ENCODE measurements at places on chromosomes 1 and 21. TPM values are rescaled to one million over a fixed set of nuclear protein-coding genes. Genes with fewer than 3 reads are reported as not detected.
A peak's percentile ranks its signal among the peaks of the same experiment; 100 is the strongest.

DNA sequence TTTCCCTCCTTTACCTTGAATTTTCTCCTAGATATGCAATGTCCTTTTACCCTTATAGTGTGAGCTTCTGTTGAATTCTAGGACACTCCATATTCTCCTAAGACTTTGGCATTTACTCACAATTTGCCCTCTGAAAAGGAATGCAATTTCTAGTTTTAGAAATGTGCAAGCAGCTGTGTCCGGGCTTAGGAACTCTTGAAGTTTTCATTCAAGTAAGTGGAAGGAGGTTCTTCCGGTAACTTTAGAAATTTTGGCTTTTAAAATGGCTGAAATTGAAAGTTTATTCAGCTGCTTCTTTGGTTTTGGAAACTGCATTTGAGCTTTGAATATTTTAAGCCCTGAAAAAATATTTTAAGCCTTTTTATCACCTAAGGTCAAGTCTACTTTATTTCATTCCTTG lies 56.3 kb downstream of the DPH5 start:
- DNase-seq: no peak

GRCh38 chr1:228004331-228004855 lies 2.4 kb upstream of the WNT3A start:
- DNase-seq: no peak

DNA sequence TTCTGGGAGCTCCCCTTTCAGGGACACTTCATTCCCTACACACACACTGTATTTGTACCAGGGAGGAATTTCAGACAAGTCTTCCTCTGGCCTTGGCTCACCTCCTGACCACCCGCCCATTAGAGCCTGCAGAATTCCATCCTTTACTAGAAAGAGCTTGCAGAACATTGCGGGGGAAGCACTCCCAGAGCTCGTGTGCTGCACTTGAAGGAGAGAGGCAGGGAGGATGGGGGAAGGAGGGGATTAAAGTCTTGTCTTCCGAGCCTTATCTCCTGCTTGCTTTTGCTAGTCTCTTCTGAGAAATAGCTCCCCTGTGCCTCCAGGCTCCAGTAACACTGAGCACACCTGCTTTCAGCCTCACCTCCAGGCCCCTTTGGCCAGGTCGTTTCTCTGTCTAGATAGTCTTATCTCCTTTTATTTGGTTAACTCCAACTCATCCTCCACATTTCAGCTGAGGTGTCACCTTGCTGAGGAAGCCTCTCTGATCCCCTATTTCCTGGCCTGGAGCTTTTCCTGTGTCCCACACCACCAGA lies 62.0 kb downstream of the PCNX2 start:
- no peak for DNase-seq

DNA sequence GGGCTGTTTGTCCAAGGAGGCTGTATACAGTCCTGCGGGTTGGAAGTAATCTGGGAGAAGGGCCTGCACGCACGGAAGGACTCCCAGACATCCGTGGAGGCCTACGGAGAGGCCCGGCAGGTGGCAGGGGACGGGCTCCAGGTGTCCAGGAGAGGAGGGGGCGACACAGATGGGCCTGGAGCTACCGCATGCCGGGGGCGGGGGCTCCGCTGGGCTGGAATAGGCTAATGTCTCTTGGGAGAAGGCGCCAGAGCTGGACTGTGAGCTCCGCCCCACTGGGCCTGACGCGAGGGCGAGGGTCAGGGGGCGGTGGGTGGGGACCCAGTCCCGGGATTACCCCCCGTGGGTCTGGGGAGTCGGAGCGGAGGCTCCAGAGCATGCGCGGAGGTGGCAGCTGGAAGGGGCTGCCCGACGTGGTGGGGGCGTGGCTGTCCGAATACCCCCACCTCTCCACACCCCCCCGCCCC lies 659 bp downstream of the AGO1 start:
- DNase-seq: peak; percentile 52

GRCh38 chr1:58815069-58815685 lies 31.3 kb upstream of the JUN start:
- DNase-seq: peak; percentile 93

GRCh38 chr1:224874775-224875174 lies 54.7 kb upstream of the DNAH14 start:
- DNase-seq: no peak

DNA sequence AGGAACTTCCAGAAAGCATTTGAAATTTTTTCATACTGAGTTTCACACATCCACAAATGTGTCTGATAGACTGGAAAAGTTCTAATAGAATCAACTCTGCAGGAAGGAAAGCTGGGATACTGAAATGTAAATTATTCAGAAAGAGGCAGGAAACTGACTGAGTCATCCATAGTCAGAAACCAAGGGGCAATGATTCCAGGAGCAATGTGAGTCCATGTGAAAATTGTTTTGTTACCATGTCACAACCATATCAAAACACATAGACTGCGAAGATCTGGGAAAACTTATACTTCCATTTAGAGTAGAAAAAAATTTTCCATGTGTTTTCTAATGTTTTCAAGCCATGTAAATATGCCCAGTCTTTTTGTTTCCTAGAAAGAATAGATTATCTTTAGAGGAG lies 142.3 kb upstream of the TMPRSS15 start:
- DNase-seq: no peak

DNA sequence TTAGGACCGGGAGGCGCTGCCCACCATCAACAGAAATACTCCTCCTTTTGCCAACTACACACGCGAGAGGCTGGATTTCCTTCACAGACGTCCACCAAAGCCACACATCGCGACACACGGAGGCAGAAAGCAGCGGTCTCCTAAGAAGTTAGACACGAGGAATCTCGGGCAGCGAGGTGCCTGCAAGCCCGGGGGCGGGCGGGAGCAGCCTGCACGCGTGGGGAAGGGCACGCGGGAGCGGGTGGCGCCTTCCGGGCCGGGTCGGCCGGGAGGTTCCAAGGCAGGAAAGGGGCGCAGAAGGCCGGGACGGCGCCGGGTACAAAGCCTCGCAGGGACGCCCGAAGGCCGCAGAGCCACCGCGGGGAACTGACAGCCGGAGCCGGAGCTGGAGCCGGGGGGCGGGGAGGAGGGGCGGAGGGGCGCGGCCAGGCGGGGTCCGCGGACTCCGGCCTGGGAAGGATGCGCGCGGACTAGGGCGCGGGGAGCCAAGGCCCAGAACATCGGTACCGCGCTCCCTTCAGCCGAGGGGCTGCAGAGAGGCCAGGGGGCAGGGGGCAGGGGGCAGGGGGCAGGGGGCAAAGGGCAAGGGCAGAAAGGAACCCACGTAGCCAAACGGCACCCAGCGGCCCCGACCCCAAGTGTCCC lies 722 bp downstream of the NPHP4 start:
- peak; percentile 63 for DNase-seq

GRCh38 chr1:168298446-168298845 lies 17.8 kb downstream of the TBX19 start:
- no peak for DNase-seq

DNA sequence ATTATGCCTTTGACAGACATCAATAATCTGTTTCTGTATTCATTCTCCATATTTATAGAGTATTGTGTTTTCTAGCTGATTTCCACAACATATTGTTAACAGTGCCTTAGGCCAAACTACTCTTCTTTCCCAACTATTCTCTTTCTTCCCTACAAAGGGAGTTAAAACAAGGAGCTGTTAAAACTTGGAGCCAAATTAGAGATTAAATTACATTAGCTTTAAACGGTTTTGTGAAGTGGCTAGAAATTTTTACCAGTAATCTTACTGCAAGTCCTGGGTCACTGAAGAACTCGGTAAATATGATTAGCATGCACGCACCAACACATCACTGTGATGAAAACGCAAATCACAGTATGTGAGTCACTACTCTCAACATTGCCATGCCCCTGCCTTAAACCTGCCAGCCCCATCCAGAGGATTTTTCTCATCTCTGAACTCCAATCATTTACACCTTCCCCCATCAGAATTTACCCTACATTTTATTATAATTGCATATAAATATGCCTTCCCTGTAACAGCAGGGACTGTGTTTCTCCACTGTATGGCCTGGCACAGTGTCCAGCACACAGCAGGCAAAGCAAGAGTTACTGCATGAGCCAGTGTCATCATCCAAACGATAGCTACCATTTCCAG lies 1.5 kb upstream of the PRDX6 start:
- DNase-seq: no peak

DNA sequence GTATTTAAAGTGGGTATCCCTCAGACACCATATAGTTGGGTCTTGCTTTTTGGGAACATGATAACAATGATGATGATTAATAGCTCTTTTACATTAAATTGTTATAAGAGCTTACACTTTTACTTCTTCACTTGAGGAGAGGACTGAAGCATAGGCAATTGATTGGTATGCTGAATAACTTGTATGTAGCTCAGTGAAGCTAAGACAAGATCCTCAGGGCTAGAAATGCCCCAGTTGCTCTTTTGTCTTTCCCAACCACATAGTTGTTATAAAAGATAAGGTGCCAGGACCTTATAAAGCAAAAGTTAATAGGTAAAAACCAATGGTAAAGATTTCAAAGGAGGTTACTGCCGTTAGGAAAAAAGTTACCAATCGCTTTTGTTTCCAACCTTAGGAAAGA lies 123.4 kb downstream of the KCNK1 start:
- DNase-seq: no peak

GRCh38 chr1:5821540-5822176 lies 170.6 kb downstream of the NPHP4 start:
- no peak for DNase-seq

- no peak for DNase-seq
Observed at GRCh38 chr1:61853583-61853982, 111.3 kb downstream of the PATJ start.

DNA sequence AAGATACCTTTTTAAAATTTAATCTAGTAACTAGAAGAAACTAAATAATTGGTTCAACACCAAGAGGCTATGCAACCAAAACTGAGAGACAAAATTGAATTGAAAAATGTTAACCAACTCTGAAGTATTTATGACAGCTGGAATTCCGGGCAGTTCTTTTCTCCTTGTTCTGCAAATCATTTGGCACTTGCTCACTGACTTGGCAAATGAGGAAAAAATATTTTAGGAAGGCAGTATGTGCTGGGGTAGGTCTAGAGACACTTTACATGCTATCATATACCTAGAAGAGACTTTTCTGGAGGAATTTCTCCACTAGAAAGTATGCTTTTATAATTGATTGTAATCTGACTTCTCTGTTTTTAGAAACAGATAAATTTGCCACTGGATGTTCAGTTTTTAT lies 22.1 kb upstream of the SH3D21 start:
- DNase-seq: no peak

DNA sequence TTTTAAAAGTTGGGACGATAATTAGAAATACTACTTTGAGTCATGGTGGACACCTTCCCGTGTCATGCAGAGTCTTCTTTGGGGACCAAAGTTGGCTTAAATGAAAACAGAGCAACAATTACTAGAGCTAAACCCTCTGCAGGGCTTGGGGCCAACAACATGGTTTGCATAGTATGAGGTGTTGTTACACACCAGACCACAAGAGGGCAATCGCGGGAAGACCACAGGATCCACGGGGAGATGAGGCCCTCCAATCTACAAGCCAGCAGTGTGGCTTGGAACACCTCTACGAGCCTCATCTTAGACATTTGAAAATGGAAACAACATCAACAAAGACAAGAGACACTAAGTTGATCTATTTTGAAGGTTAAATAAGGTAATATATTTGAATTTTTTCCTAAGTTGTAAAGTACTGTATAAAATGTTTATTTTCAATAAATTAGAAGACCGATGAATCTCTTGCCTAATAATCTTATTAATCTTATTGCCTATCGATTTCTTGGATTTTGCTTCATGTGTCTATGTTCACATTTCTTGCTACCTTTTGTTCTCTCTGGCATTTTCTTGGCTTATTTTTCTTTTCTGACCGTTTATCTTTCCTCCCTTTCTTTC lies 8.2 kb upstream of the SMCP start:
- peak; percentile 35 for DNase-seq

GRCh38 chr1:89883030-89883379 lies 62.2 kb downstream of the LRRC8D start:
- no peak for DNase-seq

- DNase-seq: no peak
Observed at GRCh38 chr1:205783904-205784303, 8.6 kb upstream of the RAB29 start.

- DNase-seq: no peak
Observed at GRCh38 chr1:167431909-167432650, 86.2 kb downstream of the CD247 start.

- no peak for DNase-seq
Observed at GRCh38 chr1:183685112-183685713, 32.1 kb upstream of the APOBEC4 start.

FCRL4 gene
- not detected for total RNA-seq

HPDL gene
- total RNA-seq: not detected

IL20 gene
- not detected for total RNA-seq

CBR1 gene
- total RNA-seq: 16.2 TPM

AMIGO1 gene
- 19.1 TPM for total RNA-seq

VAV3 gene
- 1.8 TPM for total RNA-seq

GJA8 gene
- total RNA-seq: not detected
